Fibroblast of skin of right quadriceps (primary cell): ENCODE measurements at places on chromosomes 11 and 22.

DNA sequence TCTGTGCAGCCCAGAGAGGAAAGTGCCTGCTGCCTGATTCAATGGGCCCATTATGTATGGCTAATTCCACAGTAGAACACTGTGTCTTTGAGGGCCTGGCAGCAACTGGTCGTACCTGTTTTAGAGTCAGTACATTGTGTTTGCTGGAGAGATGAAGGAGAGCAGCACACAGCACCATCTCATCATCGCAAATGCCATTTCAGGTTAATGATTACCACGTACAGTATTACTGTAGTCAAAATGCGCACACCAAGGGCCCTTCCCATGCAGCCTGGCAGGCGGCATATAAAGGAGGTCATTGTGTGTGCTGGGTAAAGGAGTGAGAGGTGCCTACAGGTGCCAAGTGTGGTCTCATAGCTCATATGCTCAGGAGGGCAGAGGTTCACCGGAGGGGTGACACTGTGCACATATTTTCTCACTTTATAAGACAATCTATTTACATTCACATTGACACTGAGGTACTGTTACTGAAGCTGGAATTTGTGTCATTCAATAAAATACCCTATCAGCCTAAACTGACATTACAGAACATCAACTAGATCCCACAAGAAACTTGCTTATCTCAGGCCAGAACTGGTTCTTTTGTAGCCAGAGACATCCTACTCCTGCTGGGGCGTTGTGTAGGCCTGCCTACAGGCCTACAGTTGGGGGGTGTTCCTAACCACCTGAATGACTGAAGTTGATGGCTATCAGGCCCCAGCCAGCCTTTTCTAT lies 90.4 kb downstream of the APIP start:
- no peak for DNase-seq

DNA sequence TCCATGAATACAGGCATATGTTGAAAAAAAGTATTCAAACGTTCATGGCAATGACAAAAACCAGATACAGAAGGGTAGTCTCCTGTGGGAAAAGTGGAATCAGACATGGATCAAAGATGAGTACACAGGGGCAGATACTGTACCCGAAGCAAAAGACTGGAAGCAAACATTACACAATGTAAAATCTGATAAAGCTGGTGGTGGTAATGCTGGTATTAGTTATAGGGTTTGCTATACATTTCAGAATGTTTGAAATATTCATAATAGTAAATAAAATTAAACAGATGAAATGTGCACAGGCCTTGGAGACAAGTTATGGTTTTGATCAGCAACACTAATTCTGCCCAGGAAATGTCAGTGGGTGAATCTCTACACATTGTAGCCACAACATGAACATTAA lies 607.6 kb downstream of the SOX6 start:
- DNase-seq: no peak

- DNase-seq: no peak
These were observed 73.7 kb downstream of the MTMR3 start for GRCh38 chr22:29956680-29957079.

DNA sequence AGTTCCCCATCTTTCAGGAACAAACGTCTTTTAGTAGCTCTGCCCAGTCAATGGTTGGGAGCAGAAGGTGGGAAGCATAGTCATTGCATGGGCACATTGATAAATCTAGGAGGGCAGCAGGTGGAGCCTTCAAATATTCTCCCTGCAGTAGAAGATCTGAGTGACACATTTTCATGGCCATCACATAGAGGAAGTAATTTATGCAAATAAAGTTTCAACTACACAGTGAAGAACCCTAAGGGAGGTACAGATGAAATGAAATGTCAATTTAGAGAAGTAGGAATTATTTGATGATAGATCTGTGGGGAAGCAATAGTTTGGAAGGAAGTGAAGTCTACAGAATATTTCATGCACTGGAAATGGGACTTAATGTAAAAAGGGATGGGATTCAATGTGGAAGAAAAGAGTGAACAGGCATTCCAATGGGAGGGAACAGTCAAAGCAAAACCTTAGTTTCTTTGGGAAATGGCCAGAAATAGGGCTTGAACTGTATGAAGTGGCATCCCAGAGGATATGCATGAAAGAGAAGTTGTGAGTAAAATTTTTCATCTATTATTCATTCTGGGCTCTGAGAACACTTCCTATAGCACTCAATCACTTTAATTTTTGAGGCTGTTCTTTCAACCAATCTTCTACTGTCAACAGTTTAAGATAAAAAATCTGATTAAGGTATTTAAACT lies 256.2 kb upstream of the LUZP2 start:
- DNase-seq: peak; percentile 37

DNA sequence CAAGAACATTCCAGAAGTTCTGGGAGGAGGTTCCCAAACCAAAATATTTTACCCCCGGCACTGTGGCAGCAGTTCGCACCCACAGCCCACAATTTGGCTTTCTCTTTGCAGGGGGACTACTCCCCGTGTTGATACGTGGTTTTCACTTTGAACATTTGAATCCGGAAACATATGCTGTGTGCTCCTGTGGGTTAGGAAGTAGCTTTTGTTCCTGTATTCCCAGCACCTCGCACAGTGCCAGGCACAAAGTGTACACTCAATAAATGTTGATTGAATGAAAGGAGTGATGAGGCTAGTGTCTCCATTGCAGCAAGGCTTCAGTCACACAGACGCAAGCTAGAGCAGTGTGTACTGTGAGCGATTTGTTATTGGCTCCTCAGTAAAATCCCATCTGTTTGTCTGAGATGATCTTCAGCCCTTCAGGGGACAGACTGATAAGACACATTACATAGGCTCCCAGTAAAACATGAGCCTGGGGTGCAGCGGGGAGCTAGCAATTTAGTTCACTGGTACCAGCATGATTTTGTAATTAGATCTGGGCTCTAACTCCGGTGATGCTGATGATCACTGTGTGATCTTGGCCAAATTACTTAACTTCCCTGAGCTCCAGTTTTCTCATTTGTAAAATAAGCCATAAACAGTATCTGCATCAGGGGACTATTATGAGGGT lies 2.2 kb downstream of the LAYN start:
- no peak for DNase-seq

DNA sequence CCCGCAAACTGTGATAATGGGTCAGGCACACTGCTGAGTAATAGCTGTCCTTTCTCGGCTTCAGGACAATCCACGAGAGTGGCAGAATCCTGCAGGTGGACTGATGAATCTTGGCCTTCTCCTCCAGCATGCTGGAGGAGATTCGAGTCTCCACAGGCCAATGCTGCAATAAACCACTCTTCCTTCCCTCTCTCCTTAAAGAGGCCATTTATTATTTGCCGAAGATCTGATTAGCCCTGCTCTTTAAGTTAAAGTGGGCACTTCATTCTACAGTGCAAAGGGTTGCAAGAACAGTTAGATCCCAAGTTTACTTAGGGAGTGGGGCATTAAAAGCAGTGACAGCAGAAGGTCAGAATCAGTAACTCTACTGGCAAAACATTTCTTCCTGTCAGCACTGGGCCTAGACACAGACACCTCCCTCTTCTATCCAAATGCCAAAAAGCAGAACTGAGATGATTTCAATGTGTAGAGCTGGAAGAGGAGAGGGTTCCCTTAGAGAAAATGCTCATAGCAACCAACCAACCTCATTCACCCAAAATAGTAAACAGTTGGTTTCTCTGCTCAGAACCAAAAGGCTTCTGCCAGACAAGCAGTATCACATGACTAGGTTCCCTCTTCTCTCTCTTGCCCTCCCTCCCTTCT lies 121.7 kb downstream of the SGSM3 start:
- no peak for DNase-seq

GRCh38 chr11:110455718-110456117 lies 26.0 kb downstream of the FDX1 start:
- DNase-seq: no peak
